ENCODE measurements at places on chromosomes 5 and 9.

DNA sequence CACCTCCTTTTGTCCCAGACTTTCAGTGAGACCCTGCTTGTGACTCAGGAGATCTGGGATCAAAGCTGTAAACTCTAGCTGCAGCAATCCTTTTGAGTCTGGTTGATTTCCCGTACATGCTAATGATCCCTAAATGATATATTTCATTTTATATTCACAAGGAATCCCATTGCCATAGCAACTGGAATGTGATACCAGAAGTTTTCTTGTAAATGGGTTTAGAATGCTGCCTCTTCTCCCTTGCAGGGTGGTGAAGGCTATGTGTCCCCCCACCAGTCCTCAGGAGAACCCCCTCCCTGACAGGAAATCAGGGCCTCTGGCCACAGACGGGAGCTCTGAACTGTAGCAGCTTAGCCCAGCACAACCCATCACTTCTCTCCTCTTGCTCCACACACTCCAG lies 215.0 kb downstream of the FSTL4 start:
- DNase-seq, result no peak

DNA sequence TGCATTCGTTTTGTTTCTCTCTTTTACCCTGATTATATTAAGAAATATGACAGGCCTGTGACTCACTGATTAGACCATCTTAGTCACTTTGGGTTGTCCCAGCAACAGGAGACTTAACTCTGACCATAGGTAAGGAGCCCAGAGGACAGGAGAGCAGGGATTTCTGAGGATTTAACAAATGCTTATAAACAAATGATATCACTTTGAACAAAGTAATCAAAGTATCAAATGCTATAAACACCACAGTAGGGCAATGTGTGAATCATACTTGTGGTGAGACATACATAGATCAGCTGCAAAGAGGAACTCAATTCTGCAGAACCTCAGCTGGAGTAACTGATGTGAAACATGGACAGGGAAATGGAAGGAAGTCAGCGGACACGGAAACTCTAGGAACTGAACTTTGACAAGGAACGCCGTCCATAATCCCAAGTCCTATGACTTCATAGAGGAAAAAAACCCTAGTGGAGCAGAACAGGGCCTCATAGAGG lies 190.6 kb upstream of the MSX2 start:
- no peak for DNase-seq

DNA sequence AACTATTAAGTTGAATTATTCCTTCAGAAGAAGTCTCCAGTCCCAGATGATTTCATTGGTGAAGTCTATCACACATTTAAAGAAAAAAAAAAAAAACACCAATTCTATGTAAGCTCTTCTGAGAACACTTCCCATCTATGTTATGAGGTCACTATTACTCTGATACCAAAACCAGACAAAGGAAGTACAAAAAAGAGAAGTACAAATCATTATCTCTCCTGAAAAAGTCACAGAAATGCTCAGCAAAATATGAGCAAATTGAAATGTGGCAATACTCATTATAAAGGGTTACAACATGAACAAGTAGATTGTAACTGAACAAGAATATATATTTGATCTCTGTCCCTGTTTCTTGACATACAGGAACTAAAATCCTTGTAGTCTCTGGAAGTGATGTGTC lies 280.4 kb downstream of the TLE1 start:
- DNase-seq, result no peak

DNA sequence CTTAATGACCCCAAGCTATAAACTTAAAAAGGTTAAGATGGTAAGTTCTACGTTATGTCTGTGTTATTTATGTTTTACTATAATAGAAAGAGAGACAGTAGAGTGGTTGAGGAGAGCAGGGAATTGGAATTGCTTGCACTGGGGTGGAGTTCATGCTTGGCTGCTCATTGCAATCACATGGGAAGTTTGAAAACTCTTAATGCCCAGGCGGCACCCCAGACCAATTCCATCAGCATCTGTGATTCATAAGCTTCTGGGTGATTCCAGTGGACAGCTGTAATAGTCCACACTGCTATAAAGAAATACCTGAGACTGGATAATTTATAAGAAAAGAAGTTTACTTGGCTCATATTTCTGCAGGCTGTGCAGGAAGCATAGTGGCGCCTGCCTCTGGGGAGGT lies 323.9 kb upstream of the MSX2 start:
- no peak for DNase-seq

- peak; percentile 41 for DNase-seq
Measured at GRCh38 chr5:150411245-150411979, 1.3 kb downstream of the CD74 start.
